ENCODE measurements at places on chromosomes 4 and X.

- DNase-seq, result no peak
These were observed 77.0 kb upstream of the MXD4 start for GRCh38 chr4:2338754-2339457.

GRCh38 chrX:13655674-13656073, 2.7 kb downstream of the TCEANC start:
- no peak for DNase-seq

DNA sequence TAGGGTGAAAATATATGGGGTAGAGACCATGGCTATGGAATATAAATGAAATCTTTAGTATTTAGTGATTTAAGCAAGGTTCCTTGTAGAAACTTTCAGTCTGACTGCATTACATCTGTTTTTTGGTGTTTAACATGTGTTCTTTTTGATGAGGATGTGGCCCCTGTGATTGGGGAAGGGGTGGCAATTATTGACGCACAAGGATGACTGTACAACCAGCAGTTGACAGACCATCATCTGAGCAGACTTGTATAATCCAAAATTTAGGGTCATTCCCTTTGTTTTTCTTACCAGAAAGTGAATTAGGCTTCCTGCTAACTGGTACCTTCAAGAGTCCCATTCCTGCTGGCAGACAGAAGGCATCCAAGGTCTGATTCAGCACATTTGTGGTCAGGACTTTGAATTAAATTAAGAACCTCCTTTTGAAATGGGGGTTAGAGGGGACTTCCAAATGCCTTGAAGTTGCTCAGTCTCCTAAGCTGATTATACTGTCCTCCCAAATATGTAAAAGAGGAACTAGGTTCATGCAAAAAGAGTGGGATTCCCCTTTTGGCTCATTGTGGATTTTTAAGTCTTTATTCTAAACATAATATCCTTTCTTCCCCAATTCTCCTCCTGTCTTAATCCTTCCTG, 112.4 kb upstream of the CXCL13 start:
- no peak for DNase-seq

- no peak for DNase-seq
These were observed 4.6 kb upstream of the DGKK start for GRCh38 chrX:50475208-50475607.

DNA sequence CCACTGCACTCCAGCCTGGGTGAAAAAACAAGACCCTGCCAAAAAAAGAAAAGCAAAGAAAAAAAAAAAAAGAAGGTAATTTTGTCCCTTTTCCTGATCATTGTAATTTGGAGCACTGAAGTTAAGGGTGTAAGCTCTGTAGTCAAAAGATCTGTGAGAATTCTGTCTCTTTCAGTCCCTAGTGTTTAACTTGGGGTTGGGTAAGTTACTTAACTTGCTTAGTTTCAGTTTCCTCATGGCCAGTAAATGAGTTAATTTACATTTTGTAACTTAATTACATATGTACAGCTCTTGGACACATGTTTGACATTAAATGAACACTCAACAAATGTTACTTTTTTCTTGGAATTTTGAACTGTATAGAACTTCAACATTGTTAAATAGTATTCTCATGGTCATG, 10.9 kb upstream of the UBE2K start:
- no peak for DNase-seq

DNA sequence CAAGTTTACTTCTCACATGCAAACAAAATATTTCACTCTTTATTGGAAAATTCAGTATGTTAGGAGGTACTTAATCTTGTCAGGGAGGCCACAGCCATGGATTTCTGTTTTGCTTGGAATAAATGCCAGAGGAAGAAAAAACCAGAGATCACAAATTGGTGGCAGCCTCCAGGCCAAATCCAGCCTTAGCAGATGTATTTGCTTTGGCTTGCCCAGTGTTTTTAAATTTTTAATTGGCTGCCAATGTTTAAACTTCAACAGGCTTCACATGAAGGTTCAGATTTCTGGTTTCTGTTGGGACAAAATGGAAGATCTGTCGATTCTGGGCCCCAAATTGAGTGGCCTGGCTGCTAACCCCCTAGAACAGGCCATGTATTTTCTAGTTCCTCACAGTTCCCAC, 19.2 kb downstream of the YY2 start:
- DNase-seq, result no peak

DNA sequence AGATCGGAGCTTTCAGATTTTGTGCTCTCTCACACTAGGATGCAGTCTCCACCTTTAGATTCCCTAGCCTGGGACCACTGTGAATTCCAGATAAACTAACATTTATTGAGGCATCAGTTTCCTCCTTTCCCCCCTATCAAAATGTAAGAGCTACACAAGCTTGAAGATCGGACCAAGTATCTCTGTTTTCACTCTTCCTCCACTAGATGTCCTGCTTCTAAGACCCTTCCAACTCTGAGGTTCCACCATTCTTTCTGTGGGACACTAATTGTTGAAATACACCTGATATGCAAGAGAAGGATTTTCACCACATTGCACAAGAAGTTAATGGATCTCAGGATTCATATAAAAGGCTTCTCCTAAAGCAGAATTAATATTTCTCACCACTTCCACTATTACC, 43.0 kb upstream of the PHOX2B start:
- no peak for DNase-seq

DNA sequence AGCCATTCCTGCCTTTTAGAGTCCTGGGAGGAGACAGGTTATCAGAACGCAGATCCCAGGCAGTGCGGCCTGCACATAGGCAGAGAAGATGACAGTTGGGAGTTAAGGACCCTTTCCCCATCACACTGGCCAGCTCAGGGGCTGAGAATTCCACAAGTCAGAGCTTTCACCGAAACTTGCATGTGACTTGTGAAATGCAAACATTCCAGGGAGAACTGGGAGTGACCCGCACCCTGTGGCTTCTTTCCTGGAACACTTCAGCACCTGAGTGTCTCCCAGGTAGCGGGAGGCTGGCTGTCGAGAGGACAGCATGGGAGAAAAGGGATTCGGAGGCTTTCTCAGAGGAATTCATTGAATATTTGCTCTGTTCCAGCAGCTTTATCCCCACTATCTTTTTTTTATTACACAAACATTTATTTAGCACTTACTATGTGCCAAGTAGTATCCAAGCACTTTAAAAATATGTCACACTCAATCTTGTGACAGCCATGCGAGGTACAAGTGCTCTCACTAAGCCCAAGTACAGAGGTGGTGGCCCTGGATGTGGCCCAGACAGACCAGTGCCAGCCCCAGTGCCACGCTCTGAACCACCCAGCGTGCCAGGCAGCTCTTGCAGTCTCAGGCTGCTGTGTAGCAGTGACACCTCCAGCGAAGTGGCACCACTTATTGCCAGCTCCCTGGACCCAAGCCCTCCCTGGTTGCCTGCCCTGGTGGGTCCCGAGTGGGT, 100.5 kb downstream of the PHKA2 start:
- DNase-seq, result peak; percentile 83

DNA sequence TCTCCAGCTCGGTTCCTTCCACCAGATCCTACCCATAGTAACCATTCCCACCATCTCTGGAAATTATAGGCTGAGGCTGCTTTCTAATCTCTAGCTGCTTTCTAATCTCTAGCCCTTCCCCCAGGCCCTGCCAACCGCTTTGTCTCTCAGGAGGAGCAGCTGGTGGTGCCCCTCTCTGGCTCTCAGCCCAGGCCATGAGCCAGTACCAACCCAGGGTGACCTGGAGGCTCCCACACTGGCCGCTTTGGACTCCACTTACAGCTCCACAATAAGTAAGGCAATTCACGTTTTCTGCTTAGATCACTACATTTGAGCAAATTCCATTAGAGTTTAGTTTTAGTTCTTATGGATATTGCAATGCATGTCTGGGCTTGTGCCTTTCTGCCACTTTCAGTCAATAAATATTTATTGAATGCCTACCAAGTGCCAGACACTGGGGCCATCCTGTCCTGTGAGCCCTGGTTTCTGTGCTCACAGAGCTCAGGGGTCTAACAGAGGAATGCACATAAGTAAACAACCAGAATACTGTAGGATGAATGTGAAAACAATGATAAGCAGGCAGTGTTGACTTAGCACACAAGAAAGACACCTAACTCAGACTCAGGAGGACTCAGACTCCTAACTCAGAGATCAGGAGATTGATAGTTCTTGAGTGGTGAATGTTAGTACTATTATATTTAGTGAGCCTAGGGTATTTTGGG, 38.9 kb downstream of the SMC1A start:
- peak; percentile 55 for DNase-seq

DNA sequence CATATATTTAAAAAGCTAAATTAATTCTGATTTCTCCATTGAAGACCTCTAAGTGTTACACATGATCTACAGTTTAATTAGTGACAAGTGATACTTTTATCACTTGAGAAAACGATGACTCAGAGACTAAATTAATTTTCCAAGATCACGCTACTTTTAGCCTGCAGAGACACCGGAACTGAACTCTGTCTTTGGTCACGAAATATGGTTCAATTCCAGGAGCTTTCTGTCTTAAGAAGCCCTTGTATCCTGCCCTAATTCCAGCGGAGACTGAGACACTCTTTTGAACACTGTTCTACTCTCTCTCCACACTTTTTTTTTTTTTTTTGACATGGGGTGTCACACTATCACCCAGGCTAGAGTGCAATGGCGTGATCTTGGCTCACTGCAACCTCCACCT, 63.6 kb downstream of the IRF2 start:
- DNase-seq, result no peak

DNA sequence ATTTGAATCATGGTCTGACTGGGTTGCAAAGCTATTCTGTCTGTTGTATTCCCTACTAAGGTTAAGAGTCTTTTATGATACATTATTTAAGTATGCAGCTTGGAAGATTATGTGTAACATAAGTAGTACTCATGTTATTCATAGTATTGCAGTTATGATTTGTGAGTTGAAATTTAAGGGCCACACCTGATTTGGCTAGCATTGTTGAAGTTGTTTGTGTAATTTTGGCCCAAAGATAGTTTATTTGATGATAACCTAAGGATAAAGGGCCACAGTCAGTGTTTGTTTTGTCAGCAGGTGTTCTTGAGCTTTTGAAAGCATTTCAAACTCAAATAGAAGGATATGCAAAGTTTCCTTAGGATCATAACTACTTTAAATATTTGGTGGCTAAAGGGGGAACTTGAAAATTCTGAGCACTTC, 38.9 kb downstream of the NUDT9 start:
- no peak for DNase-seq

GRCh38 chrX:19342331-19342906, 1.3 kb upstream of the PDHA1 start:
- DNase-seq, result no peak

DNA sequence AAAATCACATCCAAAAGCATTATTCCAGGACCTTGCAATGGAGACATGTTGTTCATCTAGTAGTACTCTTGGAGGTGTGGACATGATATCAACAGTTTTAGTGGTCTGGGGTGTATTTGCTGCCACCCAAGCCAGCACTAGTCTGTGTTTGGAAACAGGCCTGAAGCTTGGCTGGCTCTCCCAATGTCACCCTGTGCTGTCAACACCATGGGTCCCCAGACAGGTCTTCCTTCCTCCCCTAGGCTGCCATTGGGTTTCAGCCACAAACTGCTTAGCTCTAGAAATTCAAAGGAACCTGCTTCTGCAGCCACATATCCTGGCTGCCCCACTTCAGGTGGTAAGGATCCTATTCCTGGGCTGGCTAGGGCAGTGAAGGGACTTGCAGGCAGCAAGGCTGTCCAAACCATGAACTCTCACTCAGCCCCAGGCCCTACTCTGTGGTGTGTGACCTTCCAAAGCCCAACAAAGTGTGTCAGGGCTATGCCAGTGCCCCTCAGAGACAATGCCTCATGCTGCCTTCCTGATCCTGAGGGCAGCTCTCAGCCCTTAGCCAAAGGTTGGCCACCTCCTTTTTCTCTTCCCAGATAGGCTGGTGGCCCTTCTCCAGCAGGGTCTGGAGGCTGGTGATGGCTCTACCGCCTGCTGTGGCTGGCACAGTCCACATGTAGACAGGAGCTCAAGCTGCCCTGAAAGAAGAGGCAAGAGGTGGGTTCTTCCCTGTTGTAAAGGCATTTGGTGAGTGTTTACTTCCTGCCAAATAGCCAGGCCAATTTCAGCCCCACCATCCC, 18.3 kb downstream of the AMER1 start:
- DNase-seq, result peak; percentile 66

DNA sequence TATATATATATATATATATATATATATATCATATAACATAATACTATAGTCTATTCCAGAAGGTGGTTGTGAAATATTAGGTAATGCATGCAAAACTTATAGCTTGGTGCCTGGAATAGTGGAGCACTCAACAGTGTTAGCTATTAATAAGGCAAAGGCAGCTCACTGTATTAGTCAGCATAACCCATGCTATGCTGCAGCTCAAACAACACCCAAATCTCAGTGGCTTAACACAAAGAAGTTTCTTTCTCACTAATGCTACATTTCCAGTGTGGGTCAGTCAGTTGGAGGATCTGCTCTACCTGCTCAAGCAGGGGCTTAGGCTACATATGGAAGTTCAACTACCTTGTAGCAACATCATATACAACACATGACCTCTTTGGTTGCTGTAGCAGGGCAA, 5.2 kb upstream of the RPGR start:
- no peak for DNase-seq

- DNase-seq, result no peak
These were observed 165.1 kb upstream of the TRPC5 start for GRCh38 chrX:112247714-112248113.

DNA sequence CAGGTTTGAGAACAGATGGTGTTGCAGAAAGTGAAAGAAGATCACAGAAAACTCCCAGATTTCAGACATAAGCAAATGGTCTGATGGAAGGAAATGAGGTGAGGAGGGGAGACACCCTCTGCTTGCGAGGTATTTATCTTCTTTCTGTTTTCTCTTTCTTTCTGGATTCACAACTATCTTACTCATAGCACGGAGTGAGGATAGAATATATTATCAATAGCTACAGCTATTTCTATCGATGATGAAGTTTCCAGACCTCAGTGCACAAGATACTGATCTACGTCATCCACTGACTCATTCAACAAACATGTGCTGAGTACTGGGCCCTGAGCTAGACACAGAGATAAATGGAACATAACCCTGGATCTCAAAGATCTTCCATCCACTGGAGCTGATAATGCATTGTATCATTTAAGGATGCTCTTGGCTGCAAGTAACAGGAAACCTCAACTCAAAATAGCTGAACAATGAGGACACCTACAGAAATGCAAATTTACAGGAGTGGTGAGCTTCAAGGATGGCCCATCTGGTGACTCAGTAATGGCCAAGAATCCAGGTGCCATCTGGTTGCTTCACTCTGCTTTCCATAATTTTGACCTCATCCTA, 21.2 kb downstream of the SLC2A9 start:
- DNase-seq, result no peak

DNA sequence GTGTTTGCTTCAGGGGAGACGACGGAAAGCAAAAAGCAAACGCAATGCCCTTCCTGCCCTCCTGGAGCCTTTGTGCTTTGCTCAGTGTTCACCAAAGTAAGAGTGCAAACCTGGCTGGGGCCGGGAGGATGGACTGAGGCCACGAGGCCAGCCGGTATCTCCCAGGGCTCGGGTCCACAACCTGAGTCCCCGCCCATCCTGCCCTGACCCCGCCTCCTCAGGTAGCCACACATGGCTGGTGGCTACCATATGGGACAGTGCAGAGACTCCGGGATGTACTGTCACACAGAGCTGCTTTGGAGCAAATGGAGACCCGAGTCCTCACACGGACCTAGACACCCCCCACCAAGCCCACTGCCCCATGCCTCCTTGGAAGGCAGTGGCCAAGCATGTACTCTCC, 4.8 kb downstream of the ATP2B3 start:
- no peak for DNase-seq

GRCh38 chr4:1321486-1321885, 25.5 kb upstream of the UVSSA start:
- no peak for DNase-seq

Data from right cardiac atrium (tissue), 5 donors.